Activated CD4-positive, alpha-beta T cell treated with anti-CD3 and anti-CD28 coated beads, Interleukin-2, Interleukin-4, amounts not matched to agents 100 ng/mL and 50 ng/mL, durations not matched to agents 16 hours and 8 hours (primary cell): ENCODE measurements at places on chromosomes 3 and 15.

- no peak for DNase-seq
Measured at GRCh38 chr3:45992133-45992729, 3.4 kb downstream of the FYCO1 start.

DNA sequence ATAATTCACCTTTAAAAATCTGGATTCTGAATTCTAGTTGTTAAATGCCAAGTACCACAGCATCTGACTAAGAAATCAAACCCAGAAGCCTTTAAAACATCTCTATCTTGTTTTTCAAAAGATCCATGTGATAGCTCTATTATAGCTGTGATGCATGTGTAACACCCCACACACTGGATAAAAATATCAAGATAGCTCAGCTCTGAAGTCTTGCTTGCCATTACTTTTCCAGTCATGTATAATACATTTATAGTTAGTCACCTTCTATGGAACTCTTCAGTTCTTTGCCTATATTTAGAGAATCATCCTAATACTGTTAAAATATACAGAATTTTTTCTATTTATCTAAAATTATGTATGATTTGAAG lies 11.6 kb downstream of the ARPP19 start:
- DNase-seq, result no peak

- no peak for DNase-seq
Measured at GRCh38 chr3:135739779-135740178, 225.7 kb upstream of the PPP2R3A start.

GRCh38 chr3:177683586-177683985 lies 486.3 kb upstream of the TBL1XR1 start:
- DNase-seq, result no peak

GRCh38 chr3:128933213-128933921 lies 53.9 kb downstream of the ACAD9 start:
- no peak for DNase-seq
